Non-pigmented ciliary epithelial cell (primary cell): ENCODE measurements at places on chromosomes 4 and X.

DNA sequence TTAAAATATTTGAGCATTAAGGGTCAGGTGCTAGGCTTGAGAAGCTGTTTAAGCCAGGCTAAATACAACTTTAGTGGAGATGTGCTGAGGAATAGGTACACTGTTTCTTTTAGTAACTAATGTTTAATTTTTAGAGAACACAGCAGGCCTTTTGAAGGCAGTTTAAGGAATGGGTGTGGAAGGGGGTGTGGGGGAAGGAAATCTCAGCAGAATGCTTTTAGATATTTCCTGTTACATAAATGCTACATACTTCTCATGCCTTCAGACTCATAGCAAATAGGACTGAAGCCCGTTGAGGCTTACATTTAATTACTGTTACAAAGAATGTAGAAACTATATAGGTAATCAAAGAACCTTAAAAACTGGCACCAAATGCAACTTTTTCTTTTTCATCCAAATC, 66.3 kb downstream of the WWC2 start:
- DNase-seq = no peak

DNA sequence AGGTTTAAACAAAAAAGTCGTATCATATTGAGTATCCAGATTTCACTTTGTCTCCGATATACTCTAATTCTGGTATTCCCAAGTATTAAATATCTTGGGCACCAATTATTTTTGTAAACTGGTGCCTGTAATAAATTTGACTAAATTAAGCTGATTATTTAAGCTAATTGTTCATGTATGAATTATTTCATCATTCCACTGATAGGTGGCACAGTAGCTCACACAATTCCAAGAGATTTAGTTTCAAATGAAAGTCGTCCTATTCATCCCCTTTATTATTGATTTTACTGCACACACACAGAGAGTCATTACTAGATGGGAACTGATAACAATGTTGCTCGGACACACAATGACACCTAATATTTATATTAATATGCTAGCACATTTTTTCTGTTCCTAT, 432.4 kb downstream of the DMD start:
- no peak for DNase-seq

- no peak for DNase-seq
These were observed 85.5 kb downstream of the PSAPL1 start for GRCh38 chr4:7348946-7349900.

DNA sequence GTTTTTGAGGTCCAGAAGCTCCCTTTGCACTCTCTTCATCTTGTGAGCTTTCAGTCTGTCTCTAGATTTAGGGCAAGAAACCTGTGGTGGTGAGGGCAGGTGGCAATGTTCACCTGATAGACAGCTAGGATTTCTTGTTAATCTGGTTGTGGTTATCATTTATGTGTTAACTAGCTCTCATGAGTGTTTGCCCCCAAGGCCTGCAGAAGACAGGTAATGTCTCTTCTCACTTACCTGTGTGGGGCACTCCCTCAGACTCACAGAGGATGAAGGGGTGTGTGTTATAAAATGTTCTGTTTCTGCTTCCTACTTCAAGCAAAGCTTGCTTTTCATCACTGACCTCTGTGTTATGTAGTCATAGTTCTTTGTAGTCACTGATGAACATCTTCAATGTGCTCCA, 17.8 kb downstream of the EGF start:
- DNase-seq = no peak

GRCh38 chr4:8401665-8402064, 38.9 kb downstream of the ACOX3 start:
- no peak for DNase-seq

GRCh38 chrX:26851981-26852380, 611.2 kb downstream of the PPP4R3C start:
- no peak for DNase-seq

- DNase-seq = peak; percentile 72
These were observed 44.3 kb downstream of the NYX start for GRCh38 chrX:41491267-41492004.

DNA sequence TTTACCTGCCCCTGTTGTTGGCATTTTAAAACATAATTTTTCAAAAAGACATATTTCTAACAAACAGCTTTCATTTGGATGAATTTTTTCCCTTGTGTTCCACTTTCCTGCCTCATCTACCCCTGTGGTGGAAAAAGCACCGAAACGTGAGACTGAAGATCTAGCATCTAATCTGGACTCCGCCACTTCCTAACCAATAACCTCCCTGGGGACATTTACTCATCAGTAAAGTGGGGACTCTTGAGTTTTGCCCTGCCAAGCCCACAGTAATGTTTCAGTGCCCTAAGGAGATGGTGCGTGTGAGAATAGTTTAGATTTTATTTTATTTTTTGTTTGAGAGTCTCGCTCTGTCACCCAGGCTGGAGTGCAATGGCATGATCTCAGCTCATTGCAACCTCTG, 56.7 kb downstream of the ADGRG2 start:
- no peak for DNase-seq

DNA sequence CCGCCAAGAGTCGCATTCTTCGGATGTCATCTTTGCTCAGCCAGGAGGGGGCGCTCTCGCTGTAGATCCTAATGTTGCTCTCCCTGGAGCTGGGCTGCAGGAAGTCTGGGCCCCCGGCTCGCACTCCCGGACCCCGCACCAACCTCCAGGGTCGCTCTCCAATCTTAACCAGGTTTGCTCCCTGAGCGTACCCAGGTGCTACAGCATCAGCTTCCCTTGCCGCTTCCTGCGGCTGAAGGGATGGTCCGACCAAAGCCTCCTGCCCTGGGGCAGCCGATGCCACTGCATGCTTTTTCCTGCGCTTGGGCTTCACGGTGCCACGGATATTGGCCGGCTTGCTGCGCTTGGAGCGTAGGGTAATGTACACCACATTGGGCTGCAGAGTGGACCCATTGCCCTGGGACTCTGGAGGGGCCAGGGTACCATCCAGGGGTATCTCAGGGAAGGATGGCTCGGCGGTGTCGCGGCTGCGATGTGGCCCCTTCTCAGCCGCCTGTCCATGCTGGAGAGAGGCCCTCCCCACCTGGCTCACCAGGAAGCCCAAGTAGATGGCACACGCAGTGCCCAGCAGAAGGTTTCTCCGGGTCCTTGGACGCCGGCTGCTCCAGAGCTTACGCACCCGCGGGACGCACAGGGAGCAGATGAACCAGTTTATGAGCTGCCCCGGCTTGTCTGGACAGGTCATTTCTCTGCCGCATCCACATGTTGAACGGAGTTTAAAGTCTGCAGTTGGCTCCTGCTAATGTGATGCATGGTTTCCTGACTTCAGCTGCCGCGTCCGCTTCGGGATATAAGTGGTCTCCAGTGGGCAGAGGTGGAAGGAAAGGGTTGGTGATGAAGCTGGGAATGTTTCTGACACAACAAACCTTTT, 1.9 kb downstream of the GASK1B start:
- no peak for DNase-seq

DNA sequence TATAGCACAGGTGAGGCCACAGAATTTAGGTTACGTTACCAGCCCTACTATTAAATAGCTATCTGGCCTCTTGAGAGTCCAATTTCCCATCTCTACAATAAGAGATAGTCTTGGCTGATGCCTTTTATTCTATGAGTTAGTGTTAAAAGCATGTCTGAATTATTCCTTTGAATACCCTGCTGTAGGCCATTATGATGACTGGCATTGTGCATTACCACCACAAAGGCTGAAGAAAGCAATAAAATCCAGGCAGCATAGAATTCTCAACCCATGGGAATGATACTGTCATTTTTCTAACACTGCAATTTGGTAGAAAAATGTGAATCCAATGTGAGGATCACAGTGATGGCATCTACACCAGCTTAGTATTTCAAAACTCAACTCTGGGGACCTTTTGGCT, 51.4 kb downstream of the OTC start:
- DNase-seq = no peak

GRCh38 chr4:127313767-127314166, 319.0 kb upstream of the INTU start:
- DNase-seq = no peak

DNA sequence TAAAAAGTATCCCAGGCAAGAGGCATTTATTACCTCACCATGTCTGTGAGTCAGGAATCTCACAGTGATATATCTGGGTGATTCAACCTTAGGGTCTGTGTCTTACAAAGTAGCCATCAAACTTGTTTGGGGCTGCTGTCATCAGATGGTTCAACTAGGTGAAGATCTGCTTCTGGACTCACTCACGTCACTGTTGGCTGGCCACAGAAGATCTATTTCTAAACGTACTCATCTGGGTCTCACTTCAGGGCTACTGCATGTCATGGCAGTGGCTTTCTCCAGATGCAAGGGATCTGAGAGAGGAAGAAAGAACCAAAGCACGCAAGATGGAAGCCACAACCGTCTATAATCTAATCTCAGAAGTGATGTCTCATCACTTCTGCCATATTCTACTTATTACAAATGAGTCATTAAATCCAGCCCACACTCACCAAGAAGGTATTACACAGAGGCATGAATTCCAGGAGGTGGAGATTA, 267.8 kb upstream of the ANKRD50 start:
- DNase-seq = peak; percentile 44

DNA sequence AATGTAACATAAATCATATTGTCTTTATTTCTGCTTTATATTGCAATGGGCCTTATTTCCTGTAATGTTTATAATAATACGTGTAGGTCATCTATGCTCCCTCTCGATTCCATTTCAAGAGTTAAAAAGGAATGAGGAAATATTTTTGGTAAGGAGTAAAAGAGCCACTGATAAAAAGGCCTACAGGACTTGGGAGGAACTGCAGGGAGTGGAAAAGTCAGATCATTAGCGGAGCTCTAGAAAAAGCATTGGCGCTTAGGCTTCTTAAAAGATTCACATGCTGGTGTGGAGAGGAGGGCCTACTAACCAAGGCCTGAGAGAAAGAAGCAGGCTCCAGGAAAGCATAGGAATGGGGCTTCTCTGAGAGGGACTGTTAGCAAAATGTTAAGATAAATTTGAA, 82.9 kb upstream of the PNPLA4 start:
- DNase-seq = no peak

DNA sequence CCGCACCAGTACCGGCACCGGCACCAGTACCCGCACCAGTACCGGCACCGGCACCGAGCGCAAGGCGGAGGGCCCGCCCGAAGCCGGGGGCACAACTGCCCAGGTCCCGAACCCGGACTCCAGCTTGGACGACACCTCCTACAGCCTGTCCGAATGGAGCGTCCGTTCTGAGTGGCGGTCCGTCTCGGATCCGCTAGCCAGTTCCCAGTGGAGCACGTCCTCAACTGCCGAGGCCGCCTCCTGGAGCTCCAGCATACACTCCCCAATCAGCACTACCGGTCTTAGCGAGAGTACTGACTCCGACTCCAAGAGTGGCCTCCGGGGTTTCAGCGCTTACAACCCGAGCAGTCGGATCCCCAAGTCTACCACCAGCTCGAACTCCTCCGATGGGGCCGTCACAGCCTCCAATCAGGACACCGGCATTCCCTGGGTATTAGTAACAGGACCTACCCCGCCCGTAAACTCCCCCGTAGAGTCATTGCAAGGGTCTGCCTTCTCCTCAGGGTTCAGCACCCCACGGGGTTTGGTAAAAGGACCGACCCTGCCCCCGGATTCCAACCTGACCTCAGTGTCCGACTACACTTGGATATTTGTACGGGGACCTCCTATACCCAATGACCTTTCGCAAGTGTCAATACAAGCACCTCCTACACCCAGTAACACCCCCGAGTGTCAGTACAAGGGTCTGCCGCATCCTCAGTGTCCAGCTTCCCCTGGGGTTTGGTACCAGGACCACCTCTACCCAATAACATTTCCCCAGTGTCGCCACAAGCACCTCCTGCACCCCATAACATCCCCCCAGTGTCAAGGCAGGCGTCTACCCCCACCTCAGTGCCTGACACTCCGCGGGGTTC, 721 bp upstream of the MAOA start:
- DNase-seq = no peak

DNA sequence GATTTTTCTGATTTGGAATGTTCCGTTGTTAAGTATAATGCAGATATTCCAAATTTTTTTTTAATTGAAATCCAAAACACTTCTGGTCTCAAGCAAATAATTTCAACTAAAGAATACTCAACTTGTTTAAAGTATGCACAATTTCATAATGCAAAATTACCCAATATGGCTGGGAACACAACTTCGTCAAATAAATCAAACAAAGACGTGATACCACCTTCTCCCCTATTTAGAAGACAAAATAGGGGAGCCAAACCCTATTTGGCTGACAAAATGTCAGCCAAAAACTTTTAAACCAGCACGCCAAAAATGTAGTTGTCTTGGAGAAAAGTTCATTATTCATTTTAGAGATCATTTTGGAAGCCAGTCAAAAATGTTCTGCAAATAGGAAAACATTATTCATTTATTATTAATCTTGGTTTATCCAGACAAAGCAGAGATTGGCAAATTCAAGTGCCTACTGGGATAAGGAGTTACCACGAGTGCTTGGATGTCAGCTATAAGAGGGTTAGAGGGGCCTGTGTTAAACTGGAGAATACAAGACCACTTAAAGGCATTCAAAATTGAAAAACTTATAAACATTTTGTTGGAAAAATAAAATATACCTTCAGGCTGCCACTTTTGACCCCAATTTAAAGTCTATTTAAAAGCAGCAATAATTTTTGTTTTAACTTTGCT, 3.3 kb upstream of the TKTL2 start:
- no peak for DNase-seq

DNA sequence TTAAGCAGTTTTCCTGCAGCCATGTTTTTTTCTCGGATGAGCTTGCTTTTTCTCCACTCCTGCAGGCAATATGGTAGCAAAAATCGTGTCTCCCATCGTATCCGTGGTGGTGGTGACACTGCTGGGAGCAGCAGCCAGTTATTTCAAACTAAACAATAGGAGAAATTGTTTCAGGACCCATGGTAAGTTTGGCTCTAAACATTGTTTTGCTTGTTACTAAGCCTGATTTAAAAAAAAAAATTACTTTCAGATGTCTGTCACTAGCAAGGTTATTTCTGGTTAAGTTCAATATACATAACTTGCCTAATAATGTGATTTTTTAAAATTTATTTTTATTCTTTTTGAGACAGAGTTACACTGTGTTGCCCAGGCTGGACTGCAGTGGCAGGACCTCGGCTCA, 17.5 kb upstream of the GYG2 start:
- DNase-seq = no peak

DNA sequence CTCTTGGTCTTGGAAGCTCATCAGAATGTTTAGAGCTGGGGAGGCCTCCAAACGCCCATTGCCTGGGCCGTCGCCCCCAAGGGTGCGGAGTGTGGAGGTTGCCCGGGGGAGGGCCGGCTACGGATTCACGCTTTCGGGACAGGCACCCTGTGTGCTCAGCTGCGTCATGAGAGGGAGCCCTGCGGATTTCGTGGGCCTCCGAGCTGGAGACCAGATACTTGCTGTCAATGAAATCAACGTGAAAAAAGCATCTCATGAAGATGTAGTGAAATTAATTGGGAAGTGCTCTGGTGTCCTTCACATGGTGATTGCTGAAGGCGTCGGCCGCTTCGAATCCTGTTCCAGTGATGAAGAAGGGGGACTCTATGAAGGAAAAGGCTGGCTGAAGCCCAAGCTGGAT, 23.3 kb downstream of the RGS12 start:
- DNase-seq = no peak

- DNase-seq = no peak
These were observed 36.9 kb downstream of the WDR17 start for GRCh38 chr4:176102414-176103063.

- DNase-seq = no peak
These were observed 293.4 kb upstream of the IGFBP7 start for GRCh38 chr4:57403591-57403990.
